ENCODE measurements at places on chromosomes 1 and 21.

- no peak for DNase-seq
Observed at GRCh38 chr1:52707927-52708655, 9.9 kb upstream of the COA7 start.

- no peak for DNase-seq
Observed at GRCh38 chr1:41338820-41339219, 22.4 kb upstream of the FOXO6 start.

DNA sequence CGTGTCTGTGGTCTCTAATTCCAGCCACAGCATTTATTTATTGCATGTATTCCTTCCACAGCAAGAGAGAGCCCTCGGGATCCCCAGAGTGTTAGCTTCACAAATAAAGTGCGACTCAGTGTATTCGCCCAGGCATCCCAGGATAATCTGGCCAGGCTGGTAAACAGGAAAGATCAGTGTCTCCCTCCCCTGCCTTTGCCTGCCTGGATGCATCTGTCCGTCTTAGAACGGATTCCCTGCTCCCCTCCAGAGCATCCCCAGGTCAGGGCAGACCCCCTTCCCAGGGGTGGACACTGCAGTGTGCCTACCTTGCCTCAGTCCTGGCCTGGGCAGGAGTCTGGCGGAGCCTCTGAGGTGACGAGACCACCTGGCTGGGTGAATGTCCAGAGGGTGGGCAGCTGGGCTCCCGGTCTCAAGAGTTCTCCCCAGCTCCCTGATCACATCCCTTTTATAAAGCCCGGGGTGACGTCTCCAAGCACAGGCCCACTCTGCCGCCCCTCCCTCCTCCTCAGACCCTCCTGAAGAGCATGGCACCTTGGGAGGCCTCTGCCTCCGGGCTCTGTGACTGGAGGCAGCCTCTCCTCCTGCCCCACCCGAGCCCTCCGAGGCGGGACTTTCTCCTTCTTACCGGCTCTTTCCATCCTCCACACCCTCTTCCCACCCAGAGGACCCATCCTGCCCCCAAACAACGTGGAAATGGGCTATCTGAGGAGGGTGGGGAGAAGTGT, at the start of gene KISS1:
TSS of gene KISS1 (minus strand) at position 424 of the 728 bp plus-strand sequence. CDS start 3,615 bp downstream, outside the sequence.
- DNase-seq: no peak

DNA sequence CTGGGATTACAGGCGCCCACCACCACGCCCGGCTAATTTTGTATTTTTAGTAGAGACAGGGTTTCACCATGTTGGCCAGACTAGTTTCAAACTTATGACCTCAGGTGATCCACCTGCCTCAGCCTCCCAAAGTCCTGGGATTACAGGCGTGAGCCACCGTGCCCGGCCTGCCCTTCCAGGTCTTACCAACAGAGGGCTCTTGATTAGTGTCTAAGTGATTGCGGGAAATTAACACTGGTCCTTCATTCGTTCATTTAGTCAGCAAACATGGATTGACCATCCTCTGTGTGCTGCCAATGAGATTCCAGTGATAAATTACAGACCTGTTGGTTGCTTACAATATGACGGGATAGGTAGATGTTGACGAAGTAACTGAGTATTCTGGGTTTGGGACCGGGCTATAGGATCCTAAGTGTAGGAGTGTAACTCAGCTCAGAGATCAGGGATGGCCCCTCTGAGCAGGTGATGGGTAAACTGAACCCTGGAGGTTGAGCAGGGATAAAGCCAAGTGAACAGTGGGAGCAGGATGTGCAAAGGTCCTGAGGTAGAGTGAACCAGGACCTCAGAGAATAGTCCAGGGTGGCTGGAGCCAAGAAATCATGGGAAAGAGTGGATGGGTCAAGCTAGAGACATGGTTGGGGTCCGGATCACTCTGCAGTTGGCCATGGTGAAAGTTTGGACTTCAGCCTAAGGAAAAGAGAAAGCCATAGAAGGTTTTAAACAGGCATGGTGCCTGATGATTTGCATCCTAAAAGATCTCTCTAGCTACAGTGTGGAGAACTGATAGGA, 171.2 kb downstream of the KAZN start:
- DNase-seq: no peak

GRCh38 chr1:83673312-83673711, 325.6 kb downstream of the TTLL7 start:
- no peak for DNase-seq

GRCh38 chr21:33101300-33101911, 31.5 kb downstream of the OLIG1 start:
- DNase-seq: peak; percentile 83

DNA sequence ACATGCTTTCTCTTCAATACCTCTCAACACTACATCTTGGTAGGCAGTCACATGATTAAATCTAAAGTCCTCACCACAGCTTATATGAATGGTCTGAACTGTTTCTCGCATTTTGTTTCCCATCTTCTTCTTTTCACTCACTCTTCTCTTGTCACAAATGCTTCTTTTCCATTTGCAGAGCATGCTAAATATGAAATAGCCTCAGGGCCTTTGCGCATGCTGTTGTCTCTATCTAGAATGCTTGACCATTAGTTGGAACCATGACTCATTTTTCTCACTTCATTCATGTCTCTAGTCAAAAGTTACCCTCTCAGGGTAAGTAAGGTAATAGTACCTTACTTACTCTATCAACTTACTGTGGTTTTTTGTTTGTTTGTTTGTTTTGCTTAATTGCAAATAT, 239.7 kb downstream of the PTPRC start:
- DNase-seq: no peak

GRCh38 chr1:228691211-228691610, 44.1 kb upstream of the RHOU start:
- DNase-seq: no peak

GRCh38 chr1:182520736-182521135, 68.3 kb downstream of the RNASEL start:
- no peak for DNase-seq

Data from left lung (tissue), 14 donors.